Glutamatergic neuron (in vitro differentiated cells): ENCODE measurements at places on chromosomes 2 and 18.

GRCh38 chr2:88865801-88866371 lies 174.4 kb downstream of the RPIA start:
- no peak for DNase-seq

- DNase-seq: no peak
Observed at GRCh38 chr2:207483477-207483876, 46.3 kb upstream of the CREB1 start.

DNA sequence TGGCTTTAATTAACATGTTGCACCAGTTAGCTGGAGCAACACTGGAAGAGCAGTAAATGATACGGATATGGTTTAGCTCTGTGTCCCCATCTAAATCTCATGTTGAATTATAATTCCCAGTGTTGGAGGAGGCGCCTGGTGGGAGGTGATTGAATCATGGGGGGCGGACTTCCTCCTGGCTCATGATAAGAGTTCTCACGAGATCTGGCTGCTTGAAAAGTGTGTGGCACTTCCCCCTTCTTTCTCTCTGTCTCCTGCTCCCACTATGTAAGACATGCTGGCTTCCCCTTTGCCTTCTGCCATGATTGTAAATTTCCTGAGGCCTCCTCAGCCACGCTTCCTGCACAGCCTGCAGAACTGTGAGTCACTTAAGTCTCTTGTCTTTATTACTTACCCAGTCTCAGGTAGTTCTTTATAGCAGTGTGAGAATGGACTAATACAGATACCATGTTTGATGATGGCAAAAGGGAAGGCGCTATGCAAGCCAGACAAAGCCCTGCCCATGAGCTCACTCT lies 963.6 kb downstream of the SOCS6 start:
- no peak for DNase-seq

GRCh38 chr2:9315280-9315847 lies 108.0 kb downstream of the ITGB1BP1 start:
- DNase-seq: no peak

DNA sequence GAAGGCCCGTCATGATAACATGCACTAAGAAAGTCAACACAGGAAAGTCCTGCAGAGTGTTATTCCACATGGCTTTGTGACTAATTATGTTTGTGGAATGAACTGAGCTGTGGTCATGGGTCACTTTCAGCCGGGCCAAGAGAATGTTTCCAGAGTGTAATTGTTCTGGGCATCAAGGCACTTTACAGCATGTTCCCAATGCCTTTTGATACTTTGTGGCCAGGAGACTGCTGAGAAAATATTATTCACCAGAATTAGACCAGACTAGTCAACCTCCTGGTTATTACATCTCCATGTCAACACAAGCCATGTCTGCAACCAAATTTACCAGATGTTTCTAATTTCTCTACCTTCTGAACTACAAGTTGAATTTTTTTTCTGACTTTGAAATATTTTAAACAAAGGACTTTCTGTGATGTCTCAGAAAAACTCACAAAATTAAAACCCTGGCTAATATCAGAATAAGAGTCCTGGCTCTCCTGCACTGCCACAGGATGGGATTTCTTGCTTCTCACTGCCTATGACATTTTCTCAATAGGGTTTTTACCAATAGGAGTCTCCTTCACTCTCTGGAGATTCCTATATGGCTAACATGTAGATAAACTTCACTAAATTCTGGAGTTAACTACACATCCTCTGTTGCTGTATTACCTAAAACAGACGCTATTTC lies 90.6 kb upstream of the WDR75 start:
- no peak for DNase-seq

GRCh38 chr2:226063704-226064440 lies 664.4 kb downstream of the NYAP2 start:
- no peak for DNase-seq

GRCh38 chr2:102114290-102114721 lies 28.2 kb upstream of the IL1R1 start:
- DNase-seq: no peak

DNA sequence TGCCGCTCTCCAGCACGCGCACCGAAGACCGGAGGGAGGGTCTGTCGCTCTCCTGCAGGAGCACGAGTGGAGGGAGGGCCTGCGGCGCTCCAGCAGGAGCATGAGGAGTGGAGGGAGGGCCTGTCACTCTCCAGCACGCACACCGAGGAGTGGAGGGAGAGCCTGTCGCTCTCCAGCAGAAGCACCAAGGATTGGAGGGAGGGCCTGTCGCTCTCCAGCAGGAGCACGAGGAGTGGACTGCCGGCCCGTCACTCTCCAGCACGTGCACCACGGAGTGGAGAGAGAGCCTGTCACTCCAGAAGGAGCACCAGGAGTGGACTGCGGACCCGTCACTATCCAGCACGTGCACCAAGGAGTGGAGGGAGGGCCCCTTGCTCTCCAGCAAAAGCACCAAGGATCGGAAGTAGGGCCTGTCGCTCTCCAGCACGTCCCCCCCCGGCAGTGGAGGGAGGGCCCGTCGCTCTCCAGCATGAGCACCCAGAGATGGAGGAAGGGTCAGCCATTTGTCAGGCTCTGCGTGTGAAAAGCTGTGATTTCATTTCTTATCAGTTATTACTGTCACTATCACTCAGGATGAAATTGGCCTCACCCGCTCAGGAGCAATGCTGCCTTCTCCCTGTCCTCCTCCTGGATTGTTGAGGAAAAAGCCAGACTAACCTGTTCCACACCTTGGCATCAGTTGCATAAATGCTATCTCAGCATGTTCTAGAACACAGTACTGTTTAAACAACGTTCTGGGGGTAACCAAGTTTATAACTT lies 35.9 kb downstream of the ADI1 start:
- DNase-seq: no peak

DNA sequence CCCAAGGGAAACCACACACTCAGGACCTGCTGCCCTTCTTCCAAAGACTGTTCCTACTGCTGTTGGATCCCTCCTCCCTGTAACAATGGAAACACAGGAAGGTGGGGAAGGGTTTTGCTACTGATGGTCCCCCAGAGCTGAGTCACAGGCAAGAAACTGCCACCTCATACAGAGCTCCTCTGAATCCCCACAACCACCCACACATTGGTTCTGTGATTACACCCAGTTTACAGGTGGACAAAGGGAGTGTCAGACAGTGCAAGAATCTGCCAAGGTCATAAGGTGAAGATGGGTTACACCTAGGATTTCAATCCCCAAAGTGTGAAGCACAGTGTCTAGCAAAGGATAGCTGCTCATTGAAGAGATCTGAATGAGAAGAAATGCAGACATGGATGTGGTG lies 141.7 kb upstream of the LMAN1 start:
- DNase-seq: no peak

DNA sequence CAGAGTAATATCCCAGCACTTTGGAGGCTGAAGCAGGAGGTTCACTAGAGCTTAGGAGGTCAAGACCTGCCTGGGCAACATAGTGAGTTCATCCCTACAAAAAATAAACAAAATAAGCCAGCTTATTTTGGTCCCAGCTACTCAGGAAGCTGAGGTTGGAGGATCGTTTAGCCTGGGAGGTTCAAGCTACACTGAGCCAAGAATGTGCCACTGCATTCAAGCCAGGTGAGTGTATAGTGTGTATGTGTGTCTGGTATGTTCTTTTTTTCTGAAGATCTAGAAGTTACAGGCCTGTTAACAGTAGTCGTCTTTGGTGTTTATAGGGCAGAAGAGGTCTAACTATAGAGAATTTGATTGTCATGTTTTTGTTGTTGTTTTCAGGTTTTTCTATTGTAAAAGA lies 40.2 kb downstream of the ZC3H15 start:
- DNase-seq: no peak

GRCh38 chr2:101802329-101802728 lies 104.8 kb downstream of the MAP4K4 start:
- DNase-seq: no peak

DNA sequence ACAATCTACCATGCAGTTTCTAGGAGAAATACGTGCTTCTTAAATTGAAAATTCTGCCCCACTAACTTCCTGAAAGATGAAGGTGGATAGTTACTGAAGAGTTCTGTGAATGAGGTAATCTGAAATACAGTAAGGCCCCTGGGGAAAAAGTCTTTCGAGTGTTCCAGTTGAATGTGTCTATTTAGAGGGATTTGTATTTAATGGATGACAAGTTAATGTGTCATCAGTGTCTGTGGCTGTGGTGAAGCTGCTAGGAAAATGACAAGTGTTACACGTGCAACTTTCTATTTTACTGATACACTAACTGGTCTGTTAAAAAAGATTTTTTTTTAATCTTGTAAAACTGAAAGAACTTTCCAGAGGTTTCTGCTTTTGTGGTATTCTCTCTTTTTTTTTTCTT lies 384.6 kb downstream of the STK39 start:
- DNase-seq: no peak

DNA sequence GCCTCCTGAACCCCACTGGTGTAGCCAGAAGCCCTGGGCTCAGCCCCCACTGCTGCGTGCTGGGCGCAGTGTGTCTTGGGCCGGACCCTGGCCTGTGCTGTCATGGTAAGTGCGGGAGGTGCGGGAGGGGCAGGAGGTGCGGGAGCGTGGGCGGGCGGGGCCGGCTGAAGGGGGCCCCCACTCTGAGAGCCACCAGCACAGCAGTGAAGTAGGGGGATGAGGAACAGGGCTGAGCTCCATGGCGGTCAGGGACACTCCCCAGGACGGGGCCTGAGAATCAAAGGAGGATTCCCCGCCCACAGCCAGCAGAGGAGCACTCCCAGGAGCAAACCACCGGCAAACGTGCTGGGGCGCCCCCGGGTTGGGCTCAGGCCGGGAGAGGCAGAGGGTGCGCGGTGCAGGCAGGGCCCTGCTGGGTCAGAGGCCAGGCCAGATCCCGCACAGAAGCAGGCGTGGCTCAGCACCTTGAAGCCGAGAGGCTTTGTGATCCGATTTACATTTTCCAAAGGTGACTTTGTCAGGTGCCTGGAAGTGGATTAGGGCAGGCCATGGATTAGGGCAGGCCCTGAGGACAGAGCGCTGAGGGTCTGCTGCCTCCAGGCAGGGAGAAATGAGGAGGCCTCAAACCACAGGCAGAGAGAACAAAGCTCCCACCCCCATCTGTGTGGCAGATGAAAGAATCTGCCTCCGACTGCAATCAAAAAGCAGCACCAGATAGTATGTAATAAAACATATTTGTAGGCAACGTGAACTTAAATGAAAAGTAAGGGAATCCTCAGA lies 152.0 kb upstream of the RAB6C start:
- peak; percentile 65 for DNase-seq

DNA sequence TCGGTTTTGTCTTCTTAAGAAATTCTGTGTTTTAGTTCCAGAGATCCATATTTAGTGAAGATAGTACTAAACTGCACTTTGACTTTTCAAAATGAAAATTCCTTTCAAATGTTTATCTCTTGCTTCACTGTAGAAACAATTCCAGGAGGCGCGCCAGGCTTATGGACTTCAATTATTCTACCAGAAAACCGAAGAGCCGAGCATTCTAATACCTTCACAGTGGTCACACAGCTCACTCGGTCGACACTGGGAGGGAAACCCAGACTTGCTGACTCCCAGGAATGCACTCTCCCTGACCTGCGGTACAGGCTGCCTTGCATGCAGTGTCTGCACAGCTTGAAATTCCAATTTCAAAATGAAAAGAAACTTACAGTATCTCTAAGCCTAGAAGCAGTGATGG lies 119.9 kb upstream of the PIEZO2 start:
- DNase-seq: no peak

DNA sequence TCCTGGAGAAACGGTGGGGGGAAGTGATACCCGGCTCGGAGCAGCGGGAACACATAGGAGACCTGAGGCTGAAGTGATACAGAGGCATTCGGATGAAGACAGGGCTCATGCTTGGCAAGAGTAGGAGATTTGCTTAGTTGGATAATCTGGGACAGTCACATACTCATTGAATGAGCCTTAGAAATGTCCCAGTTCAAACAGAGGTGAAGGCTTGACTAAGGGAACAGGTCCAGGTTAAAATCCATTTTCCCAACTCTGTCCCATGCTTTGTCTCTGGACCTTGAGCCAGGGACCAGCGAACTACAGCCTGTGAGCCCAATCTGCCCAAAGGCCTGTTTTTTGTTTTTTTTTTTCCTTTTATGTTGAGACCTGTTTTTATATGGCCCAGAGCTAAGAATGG lies 1.3 kb downstream of the UGT1A6 start:
- DNase-seq: no peak

- DNase-seq: no peak
Observed at GRCh38 chr2:71779774-71780105, 326.4 kb downstream of the DYSF start.

DNA sequence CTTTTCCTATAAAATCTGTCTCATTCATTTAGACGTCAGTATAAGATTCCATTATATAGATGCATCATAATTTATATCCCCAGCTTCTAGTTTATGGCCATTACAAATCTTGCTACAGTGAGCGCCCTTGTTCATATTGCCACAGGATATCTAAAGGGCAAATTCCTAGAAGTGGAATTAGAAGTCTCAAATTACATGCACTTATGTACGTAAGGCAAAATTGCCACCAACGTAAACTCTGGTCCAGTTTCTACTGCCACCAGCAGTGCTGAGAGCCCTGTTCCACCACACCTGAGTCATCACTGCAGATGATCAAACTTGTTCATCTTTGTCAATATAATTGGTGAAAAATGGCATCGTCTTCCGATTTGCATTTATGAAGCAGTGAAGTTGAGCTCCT lies 90.9 kb upstream of the ID2 start:
- no peak for DNase-seq
